ENCODE measurements at places on chromosomes 12 and 14.

- DNase-seq = no peak
Measured at GRCh38 chr12:94585626-94586025, 64.7 kb downstream of the TMCC3 start.

GRCh38 chr14:71236487-71236886 lies 329.2 kb downstream of the PCNX1 start:
- DNase-seq = no peak

DNA sequence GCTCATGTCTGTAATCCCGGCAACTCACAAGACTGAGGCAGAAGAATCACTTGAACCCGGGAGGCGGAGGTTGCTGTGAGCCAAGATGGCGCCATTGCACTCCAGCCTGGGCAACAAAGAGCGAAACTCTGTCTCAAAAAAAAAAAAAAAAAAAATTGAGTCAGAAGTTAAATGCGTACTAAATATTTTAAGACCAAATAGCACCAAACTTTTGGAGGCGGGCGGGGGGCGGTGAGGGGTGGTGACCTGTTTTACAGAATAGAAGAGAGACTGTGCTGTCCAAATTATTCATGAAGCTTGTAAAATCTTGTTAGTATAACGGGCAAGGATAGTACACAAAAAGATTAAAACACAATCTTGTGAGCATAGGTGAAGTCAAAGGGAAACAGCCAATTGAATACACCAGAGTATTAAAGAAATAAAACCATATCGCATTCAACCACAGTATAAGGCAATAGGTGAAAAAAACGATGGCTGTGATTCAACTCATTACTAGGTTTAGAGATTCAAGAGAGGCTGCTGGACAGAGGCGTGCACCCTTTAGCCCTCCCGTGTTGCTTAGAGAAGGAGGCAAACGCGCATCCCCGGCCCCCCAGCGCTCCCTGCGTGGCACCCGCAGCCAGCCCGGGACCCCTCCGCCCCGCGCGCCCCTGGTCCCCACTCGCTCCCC lies 571 bp downstream of the ZNF891 start:
- DNase-seq = no peak

DNA sequence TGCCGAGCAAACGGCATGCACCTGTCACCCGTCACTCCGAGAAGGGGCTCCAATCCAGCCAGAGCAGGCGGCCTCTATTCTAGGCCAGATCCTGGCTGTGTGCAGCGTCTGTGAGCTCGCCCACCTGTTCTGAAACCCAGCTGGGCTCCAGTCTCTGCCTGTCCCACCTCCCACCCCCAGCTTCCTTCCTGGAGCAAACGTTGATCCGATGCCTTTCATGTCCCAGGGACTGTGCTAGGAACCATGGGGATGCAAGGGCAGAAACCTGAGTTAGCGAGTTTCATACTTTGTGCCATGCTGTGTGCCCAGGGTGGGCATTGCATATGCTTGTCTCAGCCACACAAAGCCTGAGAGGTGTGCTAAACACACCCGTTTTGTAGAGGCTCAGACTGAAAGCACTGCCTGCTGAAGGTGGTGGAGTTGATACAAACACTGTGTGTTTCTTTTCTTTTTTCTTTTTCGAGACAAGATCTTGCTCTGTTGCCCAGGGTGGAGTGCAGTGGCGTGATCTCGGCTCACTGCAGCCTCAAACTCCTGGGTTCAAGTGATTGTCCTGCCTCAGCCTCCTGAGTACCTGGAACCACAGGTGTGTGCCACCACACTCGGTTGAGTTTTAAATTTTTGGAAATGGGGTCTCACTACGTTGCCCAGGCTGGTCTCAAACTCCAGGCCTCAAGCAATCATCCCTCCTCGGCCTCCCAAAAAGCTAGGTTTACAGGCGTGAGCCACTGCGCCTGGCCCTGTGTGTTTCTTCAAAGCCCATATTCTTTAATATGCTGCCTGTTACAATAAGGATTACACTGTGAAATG lies 84.1 kb upstream of the MED13L start:
- DNase-seq = no peak

DNA sequence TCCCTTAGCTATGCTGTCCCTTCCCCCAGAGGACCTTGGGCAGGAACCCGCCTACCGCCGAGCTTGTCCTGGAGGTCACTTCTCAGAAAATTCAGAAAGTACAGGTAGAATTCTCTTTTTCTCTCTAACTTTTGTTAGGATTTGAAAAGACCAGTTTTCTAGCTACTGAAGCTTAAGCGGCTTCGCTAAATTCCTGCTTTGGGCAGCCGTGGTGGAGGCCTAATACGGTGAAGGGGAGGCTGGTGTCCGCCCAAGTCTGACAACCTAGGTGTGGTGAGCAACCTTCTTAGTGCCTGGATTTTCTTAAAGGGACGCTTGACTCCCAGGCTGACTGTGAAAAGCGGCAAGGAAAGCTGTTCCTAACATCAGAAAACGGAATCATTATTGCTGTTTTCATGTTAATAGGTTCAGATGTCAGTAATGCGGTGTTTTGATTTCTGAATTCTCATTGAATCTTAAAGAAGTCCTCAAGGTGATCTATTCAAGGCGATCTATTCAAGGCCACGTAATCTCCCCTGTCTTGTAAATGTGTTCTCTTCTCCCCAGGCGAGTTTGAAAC lies 835 bp downstream of the FGD4 start:
- no peak for DNase-seq

GRCh38 chr14:39230416-39231035 lies 3.2 kb upstream of the MIA2 start:
- DNase-seq = no peak

DNA sequence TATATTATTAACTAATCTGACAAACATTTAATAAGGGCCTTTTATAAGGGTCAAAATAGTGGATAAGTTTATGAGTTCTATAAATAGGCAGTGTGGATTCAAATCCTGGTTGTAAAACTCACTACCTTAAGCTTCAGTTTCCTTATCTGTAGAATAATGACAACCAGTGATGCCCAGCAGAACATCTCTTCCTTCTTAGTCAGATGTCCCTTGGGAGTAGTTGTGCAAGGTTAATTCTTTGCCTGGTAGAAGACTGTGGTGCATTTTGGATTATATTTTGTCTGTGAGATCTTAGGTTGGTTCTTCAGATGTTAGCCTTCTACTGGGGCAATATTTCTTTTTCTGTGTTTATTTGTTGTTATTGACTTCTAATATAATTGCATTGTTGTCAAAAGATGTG lies 59.5 kb downstream of the ARID2 start:
- DNase-seq = no peak

DNA sequence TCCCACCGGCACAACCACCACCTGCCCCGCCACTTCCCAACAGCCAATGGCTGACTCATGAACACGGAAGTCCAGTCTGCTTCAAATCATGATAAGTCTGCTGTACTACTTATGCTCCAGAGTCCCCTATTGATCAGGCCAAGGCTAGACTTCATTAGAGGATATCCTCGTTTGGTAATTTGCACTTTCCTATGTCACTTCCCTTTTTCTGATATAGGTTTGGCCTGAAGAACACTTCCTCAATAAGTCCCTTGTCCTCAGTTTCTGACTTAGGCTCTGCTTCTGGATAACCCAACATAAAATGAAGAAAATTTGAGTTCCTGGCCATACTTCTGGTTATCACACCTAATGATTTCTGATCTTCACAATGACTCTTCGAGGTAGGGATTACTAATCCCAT lies 45.3 kb downstream of the IFNG-AS1 start:
- no peak for DNase-seq

- DNase-seq = no peak
Measured at GRCh38 chr14:61080591-61081010, 99.6 kb downstream of the SLC38A6 start.

DNA sequence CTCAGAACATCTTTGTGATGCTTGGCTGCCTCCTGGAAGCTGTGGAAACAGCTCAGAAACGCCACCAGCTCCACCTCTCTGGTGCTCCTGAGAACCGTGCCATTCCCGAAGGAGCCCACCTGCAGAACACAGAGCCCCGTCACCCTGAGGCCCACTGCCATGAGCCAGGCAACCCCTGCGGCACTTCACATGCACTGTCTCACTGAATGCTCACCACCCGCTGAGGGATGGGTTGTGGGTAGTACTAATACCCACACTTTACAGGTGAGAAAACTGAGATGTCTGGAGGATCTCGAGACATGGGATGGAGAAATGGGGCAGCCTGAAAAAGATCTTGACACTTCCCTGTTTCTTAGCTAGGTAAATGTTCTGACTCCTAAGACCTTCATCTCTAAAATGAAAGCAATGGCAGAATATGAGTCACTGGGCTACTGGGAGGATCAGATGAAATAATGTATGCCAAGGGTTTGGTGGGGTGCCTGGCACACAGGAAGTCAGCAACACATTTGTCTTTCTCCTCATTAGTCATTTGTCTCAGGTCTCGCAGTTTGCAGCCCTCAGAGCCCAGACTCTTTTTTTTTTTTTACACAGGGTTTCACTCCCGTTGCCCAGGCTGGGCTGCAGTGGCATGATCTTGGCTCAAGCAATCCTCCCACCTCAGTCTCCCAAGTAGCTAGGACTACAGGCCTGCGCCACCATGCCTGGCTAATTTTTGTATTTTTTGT lies 5.3 kb downstream of the OASL start:
- no peak for DNase-seq

- DNase-seq = no peak
Measured at GRCh38 chr12:82627799-82628198, 58.9 kb upstream of the TMTC2 start.

- no peak for DNase-seq
Measured at GRCh38 chr14:55847766-55848165, 267.8 kb downstream of the KTN1 start.

DNA sequence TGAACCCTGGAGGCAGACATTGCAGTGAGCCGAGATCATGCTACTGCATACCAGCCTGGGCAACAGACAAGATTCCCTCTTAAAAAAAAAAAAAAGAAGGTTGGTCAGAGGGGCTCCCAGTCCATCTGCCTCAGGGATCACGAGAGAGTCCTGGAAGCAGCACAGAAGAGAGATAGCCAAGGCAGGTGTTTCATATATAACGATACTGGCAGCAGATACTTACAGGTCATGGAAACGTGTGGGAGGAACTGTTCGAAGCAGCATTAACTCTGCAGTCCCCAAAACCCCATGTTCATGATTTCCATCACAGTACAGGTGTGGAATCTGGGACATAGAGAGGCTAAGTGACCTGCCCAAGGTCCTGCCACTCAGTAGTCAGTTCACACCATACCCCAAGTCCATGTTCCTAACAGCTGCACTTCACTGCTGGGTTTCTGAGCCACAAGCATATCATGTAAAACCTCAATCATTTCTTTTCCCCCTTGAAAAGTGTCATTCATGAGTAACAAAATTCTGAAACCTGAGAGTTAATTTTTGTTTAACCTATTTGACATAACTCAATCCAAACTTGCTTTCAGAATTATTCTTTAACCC lies 16.7 kb downstream of the CDK2AP1 start:
- DNase-seq = no peak

GRCh38 chr12:13444076-13444475 lies 247.6 kb downstream of the EMP1 start:
- no peak for DNase-seq

- no peak for DNase-seq
Measured at GRCh38 chr14:96303981-96304380, 48.0 kb downstream of the BDKRB1 start.

GRCh38 chr14:104445086-104445485 lies 134.5 kb upstream of the C14orf180 start:
- DNase-seq = no peak

- DNase-seq = no peak
Measured at GRCh38 chr12:68420225-68421010, 88.3 kb upstream of the MDM1 start.

All from NCI-H1694 (cell line).